ENCODE measurements at places on chromosomes 7 and 10.

DNA sequence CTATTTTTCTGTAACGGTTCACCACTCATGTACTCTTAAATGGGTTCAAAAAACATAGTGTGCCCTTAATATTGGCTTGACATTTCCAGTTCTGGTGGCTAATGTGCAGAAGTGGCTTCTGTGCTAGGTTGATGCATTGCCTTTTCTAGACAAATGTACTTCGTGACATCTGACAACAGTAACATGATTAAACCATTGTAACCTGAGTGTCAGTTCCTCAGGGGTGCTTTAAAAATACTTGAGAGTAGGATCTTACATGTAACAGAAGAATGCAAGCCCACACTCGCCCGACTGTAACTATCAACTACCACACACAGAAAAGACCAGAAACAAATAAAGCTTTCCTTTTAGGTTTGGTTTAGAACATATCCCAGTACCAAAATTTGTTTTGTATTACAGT lies 393.4 kb upstream of the NFE2L3 start:
- no peak for DNase-seq

DNA sequence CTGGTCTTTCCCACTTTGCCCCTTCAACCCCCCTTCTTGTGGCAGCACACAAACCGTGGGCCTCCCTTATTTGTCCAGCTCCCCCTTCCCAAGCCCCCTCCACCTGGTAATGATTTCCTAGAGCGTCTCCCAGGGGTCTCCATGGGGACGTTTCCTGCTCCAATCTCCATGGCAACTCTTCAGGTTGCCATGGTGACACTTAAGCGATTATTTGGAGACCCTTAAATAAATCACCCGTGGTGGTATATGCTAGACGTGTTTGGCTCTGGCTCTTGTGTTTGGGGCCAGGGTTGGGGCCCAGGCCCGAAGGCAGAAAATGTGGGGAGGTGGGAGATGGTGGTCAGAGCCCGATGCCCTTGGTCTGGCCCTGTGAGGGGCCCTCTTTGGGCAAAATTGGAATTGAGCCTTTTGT lies 41.1 kb upstream of the DLG5 start:
- no peak for DNase-seq

GRCh38 chr10:78910886-78911285 lies 157.9 kb upstream of the ZMIZ1 start:
- DNase-seq, result no peak

DNA sequence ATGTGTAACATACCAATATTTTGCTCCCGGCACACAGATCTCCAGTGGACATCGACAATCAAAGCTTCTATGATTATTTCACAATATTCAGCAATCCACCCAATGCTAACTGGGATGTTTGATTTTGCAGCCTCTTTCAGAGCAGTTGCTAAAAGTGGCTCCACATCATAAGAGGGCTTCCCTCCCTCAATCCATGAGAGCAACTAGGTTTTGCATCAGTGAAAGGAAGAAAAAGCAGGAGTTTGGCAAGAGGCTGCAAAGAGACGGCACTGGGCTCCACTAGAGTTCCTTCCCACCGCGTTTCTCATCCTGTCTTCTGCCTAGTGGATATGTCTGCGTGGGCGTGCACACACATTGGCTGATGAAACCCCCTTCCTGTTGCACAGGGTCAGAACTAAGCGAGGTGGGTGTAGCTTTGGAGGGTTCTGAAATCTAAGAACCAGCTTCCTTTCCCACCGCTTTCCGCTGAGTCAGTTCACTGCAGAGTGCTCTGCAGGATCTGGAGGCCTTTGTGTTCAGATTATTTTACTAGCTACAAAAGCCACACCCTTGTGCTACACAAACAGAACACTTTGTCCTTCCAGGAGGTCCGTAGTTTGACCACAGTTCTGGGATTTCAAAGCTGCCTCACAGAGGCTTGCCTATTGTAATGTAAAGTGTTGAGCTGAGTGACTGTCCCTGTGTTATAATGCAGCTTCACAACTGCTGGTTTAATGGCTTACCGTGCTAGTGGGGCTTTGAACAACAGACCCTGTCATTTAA lies 28.1 kb downstream of the ARL4A start:
- peak; percentile 62 for DNase-seq

- no peak for DNase-seq
Observed at GRCh38 chr10:8137272-8137681, 82.8 kb downstream of the GATA3 start.

- no peak for DNase-seq
Observed at GRCh38 chr7:91503934-91504555, 239.8 kb downstream of the FZD1 start.

- peak; percentile 88 for DNase-seq
Observed at GRCh38 chr7:5396999-5397663, 26.5 kb downstream of the TNRC18 start.

- DNase-seq, result no peak
Observed at GRCh38 chr7:98598846-98599615, 18.1 kb upstream of the NPTX2 start.

DNA sequence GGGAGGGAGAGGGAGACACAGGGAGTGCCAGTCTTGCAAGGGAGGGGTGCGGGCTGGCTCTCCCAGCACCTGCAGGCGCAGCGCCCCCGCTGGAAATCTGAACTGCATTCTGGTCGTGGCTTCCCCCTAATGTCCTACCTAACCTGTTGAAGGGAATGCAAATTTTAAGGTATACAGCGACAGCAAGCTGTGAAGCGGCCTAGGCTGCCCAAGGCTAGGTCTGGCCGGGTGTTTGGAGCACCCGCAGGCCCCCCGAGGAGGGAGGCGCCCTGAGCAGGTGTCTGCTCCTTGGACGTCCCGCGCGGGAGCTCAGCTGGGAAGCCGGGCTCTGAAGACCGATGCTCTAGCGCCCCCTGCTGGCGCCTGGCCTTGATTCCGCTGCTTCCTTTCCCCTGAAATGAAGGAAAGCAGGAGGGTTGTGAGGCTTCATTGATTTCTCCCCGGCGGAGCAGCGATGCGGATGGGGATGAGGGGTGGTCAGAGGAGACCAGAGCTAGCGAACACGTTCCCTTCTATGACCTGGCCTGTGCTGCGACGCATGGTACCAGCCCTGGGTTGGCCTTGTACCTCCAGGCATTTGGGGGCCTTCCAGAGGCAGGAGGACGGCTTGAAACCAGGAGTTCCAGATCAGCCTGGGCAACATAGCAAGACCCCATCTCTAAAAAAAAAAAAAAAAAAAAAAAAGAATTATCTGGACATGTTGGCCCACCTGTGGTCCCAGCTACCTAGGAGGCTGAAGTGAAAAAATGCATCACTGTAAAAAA lies 601.3 kb downstream of the GALNT17 start:
- peak; percentile 17 for DNase-seq

GRCh38 chr10:131743190-131744151 lies 157.3 kb upstream of the PPP2R2D start:
- no peak for DNase-seq

GRCh38 chr7:43742692-43743091 lies 13.4 kb upstream of the COA1 start:
- DNase-seq, result no peak

DNA sequence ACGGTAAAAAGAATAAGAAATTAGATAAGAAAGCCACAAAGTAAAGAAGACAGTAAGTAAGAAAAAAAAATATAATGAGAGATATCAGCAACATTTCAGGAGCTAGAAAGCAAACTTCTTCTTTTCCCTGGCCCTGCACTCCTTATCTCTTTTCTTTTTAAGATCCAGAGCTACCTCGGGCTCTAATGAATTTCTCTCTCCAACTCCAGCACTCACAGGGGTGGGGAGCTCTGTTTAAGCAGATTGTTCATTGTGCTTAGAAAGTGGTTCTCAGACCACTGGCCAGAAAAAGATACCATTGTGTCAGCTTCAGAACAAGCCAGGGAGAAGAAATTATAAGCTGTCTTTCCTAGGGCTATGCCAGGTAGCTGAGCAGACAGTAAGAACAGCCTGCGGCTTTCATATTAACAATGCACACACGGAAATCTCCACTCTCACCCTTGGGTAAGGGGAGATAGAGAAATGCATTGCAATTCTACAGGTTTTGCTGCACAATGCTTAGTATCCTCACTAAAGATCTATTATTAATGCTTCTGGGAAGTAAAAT lies 19.3 kb downstream of the OR2F1 start:
- DNase-seq, result no peak

- no peak for DNase-seq
Observed at GRCh38 chr7:66666313-66666952, 37.8 kb downstream of the KCTD7 start.

DNA sequence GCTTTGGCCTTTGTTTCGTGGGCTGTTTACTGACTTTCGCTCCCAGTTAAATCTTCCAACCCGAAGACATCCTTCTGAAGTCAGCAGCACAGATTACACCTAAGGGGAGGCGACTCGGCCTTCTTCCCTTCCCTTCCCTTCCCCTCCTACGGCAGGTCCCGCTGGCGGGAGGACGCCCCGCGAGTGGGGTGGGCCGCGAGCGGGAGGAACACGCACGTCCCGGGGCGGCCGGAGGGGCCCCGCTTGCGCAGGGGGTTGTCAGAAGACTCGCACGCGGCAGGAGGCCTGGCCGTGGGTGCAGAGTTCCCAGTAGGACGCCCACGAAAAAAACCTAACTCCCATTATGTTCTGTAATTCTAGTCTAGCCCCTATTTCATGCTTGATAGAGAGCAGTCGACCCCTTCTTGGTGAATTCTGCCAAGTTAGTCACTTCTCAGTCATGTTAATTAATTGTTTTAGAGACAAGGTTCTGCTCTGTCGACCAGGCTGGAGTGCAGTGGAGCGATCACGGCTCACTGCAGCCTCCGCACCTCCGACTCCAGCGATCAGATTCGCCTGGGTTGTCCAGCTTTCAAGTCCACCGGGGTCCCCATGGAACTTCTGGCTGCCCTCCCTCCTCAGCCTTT lies 19.2 kb upstream of the ZNF32 start:
- no peak for DNase-seq

DNA sequence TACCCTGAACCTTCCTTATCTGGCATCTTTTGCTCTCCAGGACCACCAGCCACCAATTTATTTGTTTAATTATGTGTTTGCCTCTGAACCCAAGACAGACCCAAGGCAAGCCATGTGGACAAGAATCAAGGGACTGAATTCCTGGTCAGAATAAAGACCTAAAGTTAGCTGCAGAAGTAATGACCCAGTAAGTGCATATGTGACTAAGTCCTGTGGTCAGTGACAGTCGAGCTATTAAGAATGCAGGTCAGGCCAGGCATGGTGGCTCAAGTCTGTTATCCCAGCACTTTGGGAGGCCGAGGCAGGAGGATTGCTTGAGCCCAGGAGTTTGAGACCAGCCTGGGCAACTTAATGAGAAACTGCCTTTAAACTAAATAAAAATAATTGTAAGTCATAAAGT lies 139.4 kb downstream of the CCDC71L start:
- DNase-seq, result no peak

DNA sequence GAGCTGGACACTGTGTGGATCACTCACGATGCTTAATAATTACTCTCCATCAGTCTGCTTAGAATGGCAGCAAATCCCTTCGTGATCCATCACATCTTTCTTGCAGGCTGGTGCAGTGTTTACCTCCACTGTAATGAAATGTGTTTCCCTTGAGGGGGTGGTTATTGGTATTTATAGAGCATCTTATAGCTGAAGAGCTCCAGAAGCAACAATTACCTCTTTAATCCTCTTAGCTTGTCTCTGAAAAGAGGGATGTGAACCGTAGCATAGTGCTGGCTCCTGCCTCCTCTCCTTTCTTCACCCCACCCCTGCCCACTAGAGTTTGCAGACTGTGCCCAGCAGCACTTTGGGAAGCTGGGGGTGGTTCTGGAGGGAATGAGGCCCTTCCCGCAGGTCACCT lies 132.6 kb downstream of the CAMK1D start:
- no peak for DNase-seq

DNA sequence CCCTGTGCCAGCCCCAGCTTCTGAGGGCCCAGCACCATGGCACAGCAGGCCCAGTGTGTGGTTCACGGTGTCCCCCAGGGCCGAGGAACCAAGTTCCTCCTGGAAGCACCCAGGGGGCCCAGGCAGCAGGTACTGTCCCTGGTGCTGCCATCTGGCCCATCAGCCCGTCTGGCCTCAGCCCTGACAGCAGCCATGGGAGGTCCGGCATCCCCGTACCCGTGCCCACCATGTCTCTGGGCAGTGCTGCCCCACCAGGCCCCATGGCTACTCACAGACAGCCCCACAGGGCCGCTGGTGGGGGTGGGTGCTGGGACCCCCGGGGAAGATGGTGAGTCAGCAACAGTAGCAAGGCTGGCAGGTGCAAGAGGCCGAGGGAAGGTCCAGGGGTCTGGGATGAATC lies 32.8 kb downstream of the STK32C start:
- no peak for DNase-seq

DNA sequence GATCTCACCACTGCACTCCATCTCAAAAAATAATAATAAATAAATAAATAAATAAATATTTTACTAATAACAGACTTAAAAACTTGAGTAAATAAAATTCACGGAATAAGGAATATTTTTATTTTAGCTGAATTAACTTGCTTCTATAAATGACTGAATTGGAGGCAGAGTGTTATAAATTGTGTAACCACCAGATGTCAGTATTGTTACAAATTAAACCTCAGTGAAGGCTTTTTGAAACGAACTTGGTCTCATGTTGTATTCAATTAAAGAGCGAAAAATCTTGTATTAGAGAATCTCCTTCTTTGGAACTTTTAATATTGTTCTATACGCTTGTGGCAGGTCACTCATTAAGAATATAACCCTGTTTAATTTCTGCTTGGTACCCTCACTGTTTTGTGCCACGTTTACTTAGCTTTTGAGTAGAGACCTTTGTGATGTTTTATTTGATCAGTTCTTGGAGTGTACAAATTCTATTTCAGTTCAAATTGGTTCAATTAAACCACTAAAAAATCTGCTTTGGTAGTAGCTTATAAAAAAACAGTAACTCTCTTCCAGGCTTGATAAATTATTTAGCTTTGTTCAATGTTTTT lies 45.6 kb upstream of the SCIN start:
- DNase-seq, result peak; percentile 26

DNA sequence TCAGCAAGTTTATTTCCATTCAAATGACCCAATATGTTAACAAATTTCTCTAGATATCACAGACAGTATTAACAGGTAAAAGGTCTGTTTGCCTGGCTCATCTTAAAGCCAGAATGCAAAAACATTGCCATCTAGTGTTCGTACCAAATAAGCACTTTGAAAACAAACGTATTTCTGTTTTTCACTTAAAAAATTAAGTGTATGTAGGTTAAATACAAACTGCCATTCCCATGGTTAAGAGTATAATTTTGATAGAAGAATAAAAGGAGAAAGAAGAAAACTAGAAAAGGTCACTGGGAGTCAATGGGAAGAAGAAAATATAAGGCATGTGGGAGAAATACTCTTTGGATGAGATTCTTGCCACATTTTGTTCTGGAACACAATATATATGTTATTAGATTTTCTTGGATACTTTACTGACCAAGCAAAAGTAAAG lies 51.0 kb downstream of the ORC5 start:
- no peak for DNase-seq

GRCh38 chr7:25900245-25900644 lies 251.8 kb upstream of the NFE2L3 start:
- no peak for DNase-seq

- no peak for DNase-seq
Observed at GRCh38 chr10:111425459-111425858, 348.6 kb downstream of the ADRA2A start.

DNA sequence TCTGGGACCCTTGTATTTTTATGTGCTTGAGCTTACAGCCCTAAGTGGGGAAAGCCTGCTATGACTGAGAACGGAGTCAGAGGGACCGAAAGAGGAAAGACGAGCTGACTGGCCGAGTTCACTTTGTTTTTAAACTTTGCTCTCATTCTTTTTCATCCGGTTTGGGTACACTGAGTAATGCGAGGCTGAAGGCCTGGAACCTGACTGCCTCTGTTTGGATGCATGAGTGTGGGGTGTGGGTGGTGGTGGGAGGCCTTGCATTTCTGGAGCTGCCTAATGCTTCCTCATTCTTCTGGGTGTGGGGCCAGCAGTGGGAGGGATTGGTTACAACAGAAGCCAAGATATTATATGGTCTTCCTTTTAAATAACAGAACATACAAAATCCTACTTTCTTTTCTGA lies 155.5 kb downstream of the BUB3 start:
- no peak for DNase-seq

Measured in GM04504 (cell line).